Femur (tissue), 1 donor: ENCODE measurements at places on chromosomes 6 and 20.

DNA sequence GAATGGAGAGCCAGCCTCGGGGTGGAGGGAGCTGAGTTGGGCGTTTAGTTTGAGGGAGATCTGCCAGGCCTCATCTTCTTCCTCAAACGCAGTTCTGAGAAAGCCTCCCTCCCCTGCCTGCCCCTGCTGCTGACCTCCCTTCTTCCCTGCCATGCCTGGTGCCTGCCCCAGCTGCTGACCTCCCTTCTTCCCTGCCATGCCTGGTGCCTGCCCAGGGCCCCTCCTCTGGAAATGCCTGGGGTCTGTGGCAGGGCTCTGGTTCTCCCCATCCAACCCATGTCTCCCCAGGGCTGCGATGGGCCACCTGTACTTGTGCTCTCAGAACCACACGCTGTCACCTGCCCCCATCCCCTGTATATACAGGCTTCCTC, 114.6 kb downstream of the VEGFA start:
- no peak for DNase-seq

DNA sequence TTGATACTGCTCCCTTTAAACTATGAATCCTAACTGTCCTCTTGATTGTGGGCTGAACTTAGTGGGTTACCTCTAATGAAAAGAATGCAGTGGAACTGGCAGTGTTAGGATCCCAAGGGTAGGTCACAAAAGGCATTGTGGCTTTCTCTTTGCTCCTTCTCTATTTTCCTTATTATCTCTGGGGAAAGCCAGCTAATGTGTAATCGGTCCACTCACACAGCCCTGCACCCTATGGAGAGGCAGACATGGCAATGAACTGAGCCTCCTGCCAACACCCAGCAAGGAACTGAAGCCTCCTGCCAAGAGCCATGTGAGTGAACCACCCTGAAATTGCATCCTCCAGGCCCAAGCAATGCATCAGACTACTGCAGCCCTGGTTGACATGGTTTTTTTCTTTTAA, 24.6 kb upstream of the ZNF133 start:
- DNase-seq: no peak

DNA sequence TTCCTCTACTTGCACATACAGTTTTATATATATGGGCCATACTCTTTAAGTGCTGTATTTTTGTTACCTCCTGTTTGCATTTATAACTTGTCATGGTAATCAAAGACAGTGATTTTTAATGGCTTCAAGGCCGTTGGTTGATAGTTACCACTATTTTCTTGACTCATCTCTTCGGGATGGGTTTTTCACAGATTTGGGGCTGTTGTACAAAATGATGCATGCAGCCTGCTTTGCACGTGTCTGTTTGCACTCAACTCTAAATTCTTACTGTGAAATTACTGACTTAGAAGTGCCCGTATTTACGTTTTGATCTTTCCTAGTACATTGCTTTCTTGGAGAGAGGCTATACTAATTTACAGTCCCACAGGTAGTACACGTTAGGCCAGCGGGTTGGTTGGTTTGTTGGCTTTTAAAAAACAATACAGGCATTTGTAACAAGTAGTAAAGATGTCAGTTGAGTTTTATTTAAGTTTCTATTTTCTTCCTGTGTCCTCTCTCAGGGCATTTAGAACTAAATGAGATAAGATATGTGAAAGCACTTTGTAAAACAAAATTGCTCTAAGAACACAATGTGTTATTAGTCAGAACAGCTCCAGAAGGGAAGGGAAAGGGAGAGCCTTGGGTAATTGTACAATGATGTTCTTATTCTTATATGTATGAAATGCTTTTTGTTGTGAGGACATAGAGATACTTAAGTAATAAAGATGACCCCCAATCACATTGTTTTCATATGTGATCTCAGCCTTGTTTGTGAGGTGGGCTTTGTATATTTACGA, 11.7 kb downstream of the JARID2 start:
- DNase-seq: no peak

GRCh38 chr6:88585276-88585692, 378.1 kb downstream of the RNGTT start:
- DNase-seq: no peak

- no peak for DNase-seq
Measured at GRCh38 chr6:90654166-90654565, 67.3 kb upstream of the MAP3K7 start.

DNA sequence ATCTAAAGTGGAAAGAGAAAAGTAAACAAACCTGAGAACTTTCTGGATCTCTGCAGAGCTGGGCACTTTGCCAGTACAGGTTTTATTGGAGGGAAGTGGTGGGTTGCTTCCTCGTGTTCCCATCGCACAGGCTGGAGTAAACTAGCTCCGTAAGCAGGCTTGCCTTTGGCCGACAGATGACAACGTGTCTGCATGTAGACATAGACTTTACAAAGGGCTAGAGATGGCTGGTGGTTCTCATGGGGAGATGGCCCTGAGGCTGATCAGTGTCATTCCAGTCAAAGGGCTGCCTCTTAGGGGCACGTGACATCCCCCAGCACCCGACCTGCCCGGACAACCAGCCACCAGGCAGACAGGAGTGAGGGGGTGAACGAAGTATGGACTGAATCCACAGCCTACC, 98.8 kb downstream of the YTHDF1 start:
- DNase-seq: no peak

- peak; percentile 12 for DNase-seq
Measured at GRCh38 chr20:33656010-33656782, 5.9 kb upstream of the C20orf144 start.

- DNase-seq: no peak
Measured at GRCh38 chr6:104540743-104541142, 319.0 kb downstream of the HACE1 start.

- peak; percentile 92 for DNase-seq
Measured at GRCh38 chr20:31822421-31823330, 3.5 kb downstream of the MYLK2 start.

GRCh38 chr6:16756660-16757255, 4.5 kb downstream of the ATXN1 start:
- DNase-seq: no peak

DNA sequence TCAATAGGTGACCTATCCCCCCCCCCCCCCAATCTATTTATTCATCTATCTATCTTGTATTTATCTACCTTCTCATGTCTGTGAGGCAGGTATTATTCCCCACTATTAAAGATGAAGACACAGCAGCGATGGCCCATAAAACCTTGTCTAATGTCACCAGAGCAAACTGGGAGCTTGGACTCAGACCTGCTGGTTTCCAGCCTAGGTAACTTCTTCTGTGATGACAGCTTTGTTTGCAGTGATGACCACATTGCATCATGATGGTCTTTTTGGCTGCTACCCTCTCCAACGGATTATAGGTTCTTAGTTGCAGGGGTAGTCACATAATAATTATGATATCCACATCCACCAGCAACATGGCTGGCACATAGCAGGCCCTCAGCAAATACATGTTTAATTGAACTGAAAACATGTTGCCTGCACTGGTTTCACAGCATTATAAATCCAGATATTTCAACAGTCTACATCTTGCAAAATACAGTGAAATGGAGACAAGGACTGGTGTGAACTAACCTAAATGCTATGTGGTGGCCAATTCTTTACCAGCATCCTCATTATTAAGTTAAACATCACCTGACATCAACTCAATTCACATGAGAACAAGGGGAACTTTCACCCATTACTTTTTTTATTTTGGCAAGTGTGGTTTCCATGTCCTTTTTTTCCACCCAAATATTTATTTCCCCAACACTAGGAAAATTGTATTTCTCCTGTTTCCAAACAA, 712.5 kb upstream of the NRSN1 start:
- no peak for DNase-seq

DNA sequence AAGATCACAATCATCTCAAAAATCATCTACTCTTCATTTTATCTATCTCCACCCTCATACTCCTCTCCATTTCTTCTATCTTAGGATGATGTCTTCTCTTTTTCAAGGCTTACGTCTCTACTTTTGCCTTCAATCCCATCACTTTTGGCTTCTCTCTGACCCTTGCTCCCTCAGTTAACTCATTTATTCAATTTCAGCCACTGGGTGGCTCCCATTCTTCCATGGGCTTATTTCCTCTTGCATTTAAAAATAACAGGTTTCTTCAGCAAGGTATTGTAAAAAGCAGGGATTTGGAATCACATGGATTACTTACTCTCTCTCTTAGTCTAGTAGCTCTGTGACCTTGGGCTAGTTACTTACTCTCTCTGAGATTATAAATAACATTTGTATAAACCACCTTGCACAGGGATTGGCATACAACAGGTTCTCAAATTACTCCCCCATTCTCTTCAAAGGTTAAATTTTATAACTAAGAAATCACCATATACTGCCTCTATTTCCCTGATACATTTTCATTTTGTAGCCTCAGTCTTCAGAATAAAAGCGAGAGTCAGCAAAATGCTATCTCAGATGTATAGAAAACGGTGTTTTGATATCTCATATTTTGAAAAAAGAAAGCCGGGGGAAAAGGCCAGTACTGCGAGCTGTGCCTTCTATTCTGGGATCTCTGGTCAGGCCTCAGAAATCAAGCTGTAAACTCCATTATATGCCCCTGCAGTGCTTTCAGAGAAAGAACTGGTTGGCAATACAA, 5.5 kb downstream of the ZSCAN12 start:
- no peak for DNase-seq

DNA sequence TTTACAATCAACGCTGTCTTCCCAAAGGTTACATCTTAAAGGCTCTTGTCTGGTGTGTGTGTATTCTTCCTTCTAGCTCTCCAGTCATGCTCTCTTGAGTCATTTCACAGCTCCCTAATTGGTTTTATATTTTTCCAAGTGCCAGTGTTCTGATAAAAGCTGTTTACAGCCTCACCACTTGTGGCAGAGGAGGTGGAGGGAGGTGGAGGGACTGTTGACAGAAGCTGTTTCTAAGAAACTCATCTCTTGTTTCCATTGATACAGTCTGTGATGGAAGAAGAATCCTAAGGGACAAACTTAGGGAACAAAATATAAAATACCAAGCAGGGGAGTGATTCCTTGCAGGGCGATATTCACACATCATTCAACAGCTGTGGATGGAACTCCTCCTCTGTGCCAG, 64.0 kb downstream of the QRSL1 start:
- DNase-seq: no peak

DNA sequence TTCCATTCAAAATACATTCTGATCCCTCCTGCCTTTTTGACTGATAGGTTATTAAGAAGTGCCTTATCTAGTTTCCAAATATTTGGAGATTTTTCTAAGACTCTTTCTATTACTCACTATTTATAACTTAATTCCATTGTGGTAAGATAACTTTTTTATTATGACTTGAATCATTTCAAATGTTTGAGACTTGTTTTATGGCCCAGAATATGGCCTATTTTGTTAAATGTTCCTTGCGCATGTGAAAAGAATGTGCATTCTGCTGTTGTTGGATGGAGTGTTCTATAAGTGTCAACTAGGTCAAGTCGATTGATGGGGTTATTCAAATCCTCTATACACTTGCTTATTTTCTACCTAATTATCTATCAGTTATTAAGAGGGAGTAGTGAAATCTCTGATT, 13.1 kb upstream of the TCP11 start:
- no peak for DNase-seq

DNA sequence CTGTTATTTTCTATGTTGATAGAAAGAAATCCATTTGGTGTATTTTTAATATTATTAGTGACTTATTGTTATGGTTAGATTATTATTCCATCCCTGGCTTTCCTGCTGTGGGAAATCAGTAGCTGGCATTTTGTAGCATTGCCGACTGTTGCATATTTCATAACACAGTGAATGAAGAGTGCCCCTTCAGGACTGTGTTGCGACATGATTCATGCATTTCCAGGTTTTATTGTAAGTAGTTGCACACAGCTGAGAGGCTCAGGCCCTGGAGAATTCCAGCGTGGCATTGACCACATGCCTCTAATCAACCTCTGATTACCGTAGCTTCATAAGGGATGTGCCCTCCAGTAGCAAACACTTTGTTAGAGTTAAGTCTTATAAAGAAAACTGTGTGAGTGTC, 263.9 kb downstream of the FARS2 start:
- DNase-seq: no peak

GRCh38 chr6:83192456-83192855, 609 bp downstream of the PGM3 start:
- DNase-seq: no peak

DNA sequence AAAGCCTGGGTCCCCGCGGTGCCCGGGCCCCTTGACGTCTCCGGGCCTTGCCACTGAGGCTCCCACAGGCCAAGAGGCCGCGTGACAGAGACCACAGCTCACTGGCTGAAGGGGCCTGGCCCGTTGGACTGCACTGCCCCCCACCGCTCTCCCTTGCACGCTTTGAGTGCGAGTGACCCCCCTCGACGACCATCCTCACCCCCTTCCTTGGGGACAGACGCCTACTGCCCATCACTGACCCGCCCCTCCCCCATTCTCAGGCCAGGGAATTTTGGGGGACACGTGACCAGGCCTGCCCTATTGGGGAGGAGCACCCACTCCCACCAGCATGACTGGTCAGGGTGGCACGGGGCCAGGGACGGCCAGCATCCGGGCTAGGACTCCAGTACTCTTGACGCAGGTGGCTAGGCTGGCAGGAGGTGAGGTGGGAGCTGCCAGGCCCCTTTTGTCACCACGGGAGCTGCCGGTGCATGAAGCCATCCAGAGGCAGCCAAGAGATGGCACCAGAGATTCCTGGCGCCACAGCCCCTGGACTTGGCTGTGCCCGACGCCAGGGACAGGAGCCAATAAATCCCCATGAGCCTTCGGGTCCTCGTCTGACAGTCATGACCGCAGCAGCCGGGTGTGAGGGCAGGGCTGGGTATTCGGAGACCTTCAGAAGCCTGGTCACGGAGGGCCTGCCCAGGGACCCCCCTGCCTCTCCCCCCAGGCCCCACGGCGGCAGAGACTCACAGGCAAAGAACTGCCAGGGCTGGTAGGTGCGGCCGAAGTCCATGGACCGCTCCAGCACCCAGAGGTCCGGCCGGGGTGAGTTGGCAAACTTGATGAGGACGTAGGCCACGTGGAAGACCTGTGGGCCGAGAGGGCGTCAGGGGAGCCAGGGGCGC, 14.5 kb downstream of the LAMA5 start:
- DNase-seq: peak; percentile 62

DNA sequence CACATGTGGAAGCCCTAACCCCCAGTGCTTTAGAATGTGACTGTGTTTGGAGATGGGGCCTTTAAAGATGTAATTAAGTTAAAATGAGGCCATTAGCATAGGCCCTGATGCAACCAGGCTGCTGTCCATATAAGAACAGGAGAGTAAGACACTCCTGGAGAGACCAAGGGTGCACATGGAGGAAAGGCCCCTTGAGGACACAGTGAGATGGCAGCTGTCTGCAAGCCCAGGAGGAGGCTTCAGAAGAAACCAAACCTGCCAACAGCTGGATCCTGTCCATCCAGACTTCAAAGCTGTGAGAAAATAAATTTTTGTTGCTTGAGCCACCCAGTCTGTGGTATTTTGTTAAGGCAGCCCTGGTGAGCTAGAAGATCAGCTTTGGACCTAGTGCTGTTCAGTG, 16.8 kb upstream of the SNRPB2 start:
- DNase-seq: no peak

- no peak for DNase-seq
Measured at GRCh38 chr6:92942549-92942948, 476.8 kb downstream of the EPHA7 start.

GRCh38 chr6:17588011-17588410, 12.1 kb upstream of the FAM8A1 start:
- no peak for DNase-seq

- no peak for DNase-seq
Measured at GRCh38 chr6:116215414-116215813, 38.5 kb downstream of the TSPYL4 start.
